ENCODE measurements at places on chromosomes 1 and 21.

GRCh38 chr1:182428043-182428442, 21.9 kb upstream of the RGSL1 start:
- DNase-seq, result no peak

GRCh38 chr1:180962178-180962577, 49.5 kb downstream of the KIAA1614 start:
- no peak for DNase-seq

DNA sequence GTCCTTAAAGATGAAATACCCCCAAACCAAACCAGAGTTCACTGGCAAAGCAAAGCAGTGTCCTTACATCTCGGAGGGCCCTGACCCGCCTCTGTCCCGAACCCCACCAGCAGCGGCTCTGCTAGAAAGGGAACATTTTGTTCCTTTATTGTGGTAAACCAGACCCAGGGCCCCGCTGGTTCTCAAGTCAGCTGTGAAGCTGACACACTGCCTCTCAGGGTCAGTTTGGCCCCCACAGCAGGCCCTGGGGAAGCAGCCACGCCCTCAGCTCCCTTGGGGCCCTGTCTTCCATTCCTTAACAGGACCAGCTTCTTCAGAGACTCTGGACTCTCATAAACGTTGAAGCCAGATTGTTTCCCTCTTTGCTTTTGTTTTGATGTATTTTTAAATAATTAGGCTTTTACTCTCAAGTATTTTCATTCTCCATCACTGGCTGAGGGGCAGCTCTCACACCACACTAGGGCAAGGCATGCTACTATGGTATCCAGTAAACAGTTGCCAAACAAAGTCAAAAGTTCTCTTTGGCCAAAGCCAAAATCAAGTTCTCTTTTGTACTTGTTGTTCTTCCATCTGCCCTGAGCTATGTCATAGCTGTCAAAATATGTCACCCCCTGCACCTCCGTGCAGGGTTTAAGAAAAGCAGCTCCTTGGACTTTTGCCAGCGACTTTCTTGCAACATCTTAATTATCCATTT, 61.1 kb upstream of the ANGPTL1 start:
- DNase-seq, result no peak

DNA sequence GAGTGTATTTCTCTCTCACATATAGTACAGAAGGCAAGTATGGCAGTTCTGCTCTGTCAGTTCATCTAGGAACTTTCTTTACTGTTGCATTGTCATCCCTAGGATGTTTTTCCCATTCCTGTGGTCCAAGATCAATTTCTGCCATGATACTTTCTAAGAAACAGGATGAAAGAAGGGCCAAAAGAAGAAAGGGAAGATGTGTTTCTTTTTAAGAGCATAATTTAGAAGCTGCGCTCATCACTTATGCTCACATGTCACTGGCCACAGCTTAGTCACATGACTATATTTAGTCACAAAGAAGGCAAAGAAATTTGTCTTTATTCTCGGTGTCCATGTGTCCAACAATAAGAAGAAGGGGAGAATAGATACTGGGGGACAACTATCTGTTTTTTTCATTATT, 7.0 kb upstream of the MAST2 start:
- no peak for DNase-seq

Data from H9 (cell line).